NCI-H446 (cell line): ENCODE measurements at places on chromosomes 1 and 21.

DNA sequence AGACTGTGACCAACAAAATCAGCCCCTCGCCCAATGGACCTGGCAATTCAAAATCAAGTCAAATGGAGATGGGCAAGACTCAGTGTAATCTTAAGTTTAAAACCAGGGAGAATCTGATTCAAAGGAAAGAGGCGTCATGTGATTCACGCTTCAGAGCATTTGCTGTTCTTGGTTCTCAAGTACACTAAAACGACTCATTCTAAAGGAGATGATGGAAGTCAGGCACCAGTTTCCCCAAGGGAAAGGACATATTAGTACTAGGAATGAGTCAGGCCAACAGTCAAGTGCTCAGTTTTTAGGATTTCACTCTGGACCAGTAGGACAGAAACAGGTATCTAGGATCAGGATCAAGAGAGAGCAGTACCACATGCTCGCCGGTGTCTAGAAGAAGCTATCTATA, 429.6 kb downstream of the PLPP3 start:
- DNase-seq, result no peak

GRCh38 chr1:243316366-243316989, 60.6 kb downstream of the SDCCAG8 start:
- DNase-seq, result no peak

- DNase-seq, result no peak
Measured at GRCh38 chr1:232954594-232955365, 4.4 kb downstream of the NTPCR start.

GRCh38 chr1:182217071-182217470, 155.6 kb upstream of the ZNF648 start:
- DNase-seq, result no peak

DNA sequence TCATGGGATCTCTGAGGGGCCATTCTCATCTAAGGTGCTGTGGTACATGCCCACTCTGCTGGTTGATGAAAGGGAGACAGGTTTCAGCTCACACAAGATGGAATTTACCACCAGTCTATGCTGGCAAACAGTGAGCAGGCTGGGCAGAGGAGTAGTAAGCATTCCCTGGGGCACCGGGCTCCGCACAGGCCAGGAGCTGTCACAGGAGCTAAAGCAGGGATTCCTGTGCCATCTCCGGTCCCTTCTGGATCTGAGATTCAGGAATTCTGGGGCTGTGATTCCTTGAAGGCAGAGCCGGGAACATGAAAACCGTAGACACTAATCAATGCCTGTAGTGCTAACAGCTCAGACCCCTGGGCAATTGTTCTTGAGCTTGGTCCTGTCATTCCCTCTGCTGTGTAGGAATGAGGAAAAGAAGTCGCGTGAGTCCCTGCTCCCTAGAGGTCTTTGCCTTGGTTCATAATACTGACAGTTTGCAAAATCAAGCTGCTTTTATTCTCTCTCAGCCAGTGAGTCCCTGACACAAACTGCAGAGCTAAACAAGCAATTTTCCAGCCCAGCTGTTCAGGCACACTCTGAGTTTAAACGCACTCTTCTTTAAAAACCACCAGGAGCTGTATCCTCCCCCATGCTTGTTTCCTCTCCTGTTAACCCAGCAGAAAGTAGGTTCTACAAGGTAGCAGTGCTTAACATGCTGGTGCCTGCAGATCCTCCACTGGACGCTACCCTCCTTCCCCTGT, 52.5 kb downstream of the MDM4 start:
- DNase-seq, result peak; percentile 13

- no peak for DNase-seq
Measured at GRCh38 chr1:2091611-2092604, 41.7 kb downstream of the PRKCZ start.

GRCh38 chr1:18661404-18662285, 31.0 kb downstream of the PAX7 start:
- DNase-seq, result no peak

- DNase-seq, result no peak
Measured at GRCh38 chr1:10895621-10896020, 99.2 kb upstream of the CASZ1 start.

DNA sequence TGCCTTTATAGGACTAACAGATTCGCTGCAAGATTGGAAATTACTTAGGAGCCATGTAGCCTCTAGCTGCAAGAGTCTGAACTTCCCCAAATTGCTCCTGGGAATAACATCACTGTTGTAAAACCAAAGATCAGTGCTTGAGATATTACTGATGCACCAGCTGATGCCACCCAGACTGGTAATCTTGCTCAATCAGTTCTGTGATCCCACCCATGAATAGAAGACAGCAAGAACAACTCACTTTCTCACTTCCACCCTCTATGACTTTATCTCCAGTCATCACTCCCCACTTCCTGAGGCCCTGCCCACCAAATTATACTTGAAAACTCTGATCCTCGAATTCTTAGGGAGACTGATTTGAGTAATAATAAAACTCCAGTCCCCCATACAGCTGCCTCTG, 1011.1 kb downstream of the PLA2G4A start:
- DNase-seq, result no peak

DNA sequence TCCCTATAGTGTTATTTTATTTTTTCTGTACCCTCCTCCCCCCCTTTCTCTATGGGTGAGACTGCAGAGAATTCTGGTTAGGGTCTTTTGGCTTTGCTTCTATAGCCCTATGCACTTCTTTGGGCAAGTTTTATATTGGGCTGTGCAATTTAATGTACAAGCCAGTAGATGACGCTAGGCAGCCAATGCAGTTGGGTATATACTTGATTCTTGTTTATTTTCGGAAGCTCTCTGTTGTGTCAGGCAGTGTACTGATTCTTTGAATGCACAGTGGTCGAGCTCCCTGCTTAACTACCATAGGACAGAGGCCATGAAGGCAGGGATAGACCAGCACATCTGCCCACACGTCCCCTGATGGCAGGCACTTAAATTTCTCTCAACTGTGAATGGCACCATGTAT, 34.1 kb upstream of the GPR52 start:
- DNase-seq, result no peak

DNA sequence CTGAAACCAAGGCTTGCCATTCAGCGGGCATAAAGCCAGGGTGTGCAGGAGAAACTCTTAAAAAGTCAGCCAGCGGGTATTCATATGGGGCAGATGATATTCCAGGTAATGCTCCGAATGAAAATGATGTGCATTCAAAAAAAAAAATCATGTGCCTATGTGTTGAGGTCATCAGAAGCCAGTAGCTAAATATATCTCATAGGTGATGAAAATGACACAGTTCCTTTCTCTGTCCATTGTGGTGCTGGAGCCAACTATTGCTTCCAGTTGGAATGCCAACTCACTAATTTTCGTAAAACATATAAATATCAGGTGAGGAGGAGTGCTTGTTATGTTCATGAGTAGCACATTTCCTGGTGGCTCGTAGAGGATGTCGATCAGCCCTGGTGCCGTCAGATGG, 23.2 kb downstream of the AJAP1 start:
- DNase-seq, result no peak

- no peak for DNase-seq
Measured at GRCh38 chr1:12541274-12542137, 76.5 kb downstream of the DHRS3 start.

- DNase-seq, result no peak
Measured at GRCh38 chr1:28451011-28451410, 54.8 kb upstream of the RCC1 start.

DNA sequence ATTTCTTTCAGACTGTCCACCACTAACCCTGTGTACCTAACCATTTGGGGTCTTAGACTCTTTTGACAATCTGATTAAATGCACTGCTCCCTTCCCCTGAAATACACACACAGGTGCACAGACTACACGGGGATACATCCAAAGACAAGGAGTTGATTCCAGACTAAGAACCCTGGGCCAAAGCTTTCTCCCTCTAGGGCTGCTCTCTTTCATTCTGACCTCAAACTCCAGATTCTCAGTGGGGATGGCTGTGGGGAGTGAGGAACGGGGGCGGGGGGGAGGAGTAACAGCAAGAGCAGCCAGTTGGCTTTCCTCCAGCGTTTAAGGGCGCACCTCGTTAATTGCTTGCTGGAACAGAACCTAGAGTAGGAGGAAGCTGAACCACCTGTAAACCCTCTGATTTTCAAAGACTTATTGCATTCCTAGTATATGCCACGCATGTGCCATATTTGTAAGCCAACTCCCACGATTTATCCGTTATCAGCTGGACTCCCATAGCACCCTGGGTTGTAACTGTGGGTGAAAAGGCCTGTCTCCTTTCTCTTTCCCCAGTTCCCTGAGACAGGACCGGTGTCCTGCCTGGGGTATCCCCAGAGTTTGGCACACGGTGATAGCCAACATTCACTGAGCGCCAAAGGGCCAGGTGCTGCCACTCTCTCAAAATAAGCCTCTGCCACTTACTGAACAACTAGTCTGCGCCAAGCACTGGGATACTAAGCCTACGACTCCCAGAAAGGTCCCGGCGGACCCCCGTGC, 920 bp downstream of the MTHFR start:
- peak; percentile 47 for DNase-seq

GRCh38 chr1:235941876-235942624, 75.3 kb upstream of the LYST start:
- DNase-seq, result no peak

- DNase-seq, result no peak
Measured at GRCh38 chr21:14569868-14570267, 23.8 kb upstream of the SAMSN1 start.

DNA sequence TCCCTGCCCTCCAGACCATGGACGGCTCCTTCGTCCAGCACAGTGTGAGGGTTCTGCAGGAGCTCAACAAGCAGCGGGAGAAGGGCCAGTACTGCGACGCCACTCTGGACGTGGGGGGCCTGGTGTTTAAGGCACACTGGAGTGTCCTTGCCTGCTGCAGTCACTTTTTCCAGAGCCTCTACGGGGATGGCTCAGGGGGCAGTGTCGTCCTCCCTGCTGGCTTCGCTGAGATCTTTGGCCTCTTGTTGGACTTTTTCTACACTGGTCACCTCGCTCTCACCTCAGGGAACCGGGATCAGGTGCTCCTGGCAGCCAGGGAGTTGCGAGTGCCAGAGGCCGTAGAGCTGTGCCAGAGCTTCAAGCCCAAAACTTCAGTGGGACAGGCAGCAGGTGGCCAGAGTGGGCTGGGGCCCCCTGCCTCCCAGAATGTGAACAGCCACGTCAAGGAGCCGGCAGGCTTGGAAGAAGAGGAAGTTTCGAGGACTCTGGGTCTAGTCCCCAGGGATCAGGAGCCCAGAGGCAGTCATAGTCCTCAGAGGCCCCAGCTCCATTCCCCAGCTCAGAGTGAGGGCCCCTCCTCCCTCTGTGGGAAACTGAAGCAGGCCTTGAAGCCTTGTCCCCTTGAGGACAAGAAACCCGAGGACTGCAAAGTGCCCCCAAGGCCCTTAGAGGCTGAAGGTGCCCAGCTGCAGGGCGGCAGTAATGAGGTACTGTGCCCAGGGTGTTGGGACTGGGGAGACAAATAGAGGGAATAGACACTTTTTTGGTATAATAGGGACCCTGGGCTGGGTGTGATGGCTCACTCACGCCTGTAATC, 1.0 kb downstream of the ZBTB48 start:
- no peak for DNase-seq
